ENCODE measurements at places on chromosomes 11 and 22. TPM values are rescaled to one million over a fixed set of nuclear protein-coding genes. Genes with fewer than 3 reads are reported as not detected.

GRCh38 chr22:27507111-27507611 is 294.4 kb downstream of the MN1 start:
- no peaks in the 10 kb centered on the region for H3K4me1 ChIP-seq
- DNase-seq, result no peak
- no peak overlapping the region for H3K4me3 ChIP-seq
- H3K27ac ChIP-seq, result no peak overlapping the region
- peaks cover 6% of the 10 kb centered on the region for H3K27me3 ChIP-seq

DNA sequence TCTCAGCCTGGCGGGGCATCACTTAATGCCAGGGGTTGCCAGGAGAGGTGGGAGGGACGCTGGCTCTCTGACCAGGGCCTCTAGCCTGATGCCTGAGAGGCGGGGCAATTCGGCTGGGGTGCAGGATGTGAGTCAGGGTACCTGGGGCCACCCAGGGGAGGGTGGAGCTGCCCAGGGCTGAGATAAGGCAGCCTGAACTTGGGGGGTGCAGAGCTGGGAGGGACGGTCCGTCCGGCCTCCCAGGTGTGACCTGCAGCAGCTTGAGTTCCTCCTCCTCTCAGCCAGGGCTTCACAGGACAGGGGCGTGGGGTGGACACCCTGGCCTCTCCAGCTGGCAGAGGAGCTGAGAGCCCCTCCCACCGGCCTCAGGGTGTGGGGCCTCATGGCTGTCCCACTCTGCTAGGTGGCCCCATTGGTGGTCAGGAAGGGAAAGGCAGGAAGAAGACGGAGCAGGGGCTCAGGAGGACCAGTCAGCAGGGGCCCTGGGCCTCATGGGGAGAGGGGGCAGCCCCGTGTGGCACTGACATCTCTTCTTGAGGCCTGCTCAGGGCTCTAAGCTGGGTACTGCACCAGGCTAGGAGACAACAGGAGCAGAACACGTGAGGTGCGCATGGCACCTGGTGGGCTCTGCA is 942 bp upstream of the RPS6KA4 start:
- H3K27ac ChIP-seq, result peak overlapping the region; percentile 56
- peaks cover 36% of the 10 kb centered on the region for H3K4me1 ChIP-seq
- H3K27me3 ChIP-seq, result no peaks in the 10 kb centered on the region

Gene PDE3B
- total RNA-seq, result 24.7 TPM

DNA sequence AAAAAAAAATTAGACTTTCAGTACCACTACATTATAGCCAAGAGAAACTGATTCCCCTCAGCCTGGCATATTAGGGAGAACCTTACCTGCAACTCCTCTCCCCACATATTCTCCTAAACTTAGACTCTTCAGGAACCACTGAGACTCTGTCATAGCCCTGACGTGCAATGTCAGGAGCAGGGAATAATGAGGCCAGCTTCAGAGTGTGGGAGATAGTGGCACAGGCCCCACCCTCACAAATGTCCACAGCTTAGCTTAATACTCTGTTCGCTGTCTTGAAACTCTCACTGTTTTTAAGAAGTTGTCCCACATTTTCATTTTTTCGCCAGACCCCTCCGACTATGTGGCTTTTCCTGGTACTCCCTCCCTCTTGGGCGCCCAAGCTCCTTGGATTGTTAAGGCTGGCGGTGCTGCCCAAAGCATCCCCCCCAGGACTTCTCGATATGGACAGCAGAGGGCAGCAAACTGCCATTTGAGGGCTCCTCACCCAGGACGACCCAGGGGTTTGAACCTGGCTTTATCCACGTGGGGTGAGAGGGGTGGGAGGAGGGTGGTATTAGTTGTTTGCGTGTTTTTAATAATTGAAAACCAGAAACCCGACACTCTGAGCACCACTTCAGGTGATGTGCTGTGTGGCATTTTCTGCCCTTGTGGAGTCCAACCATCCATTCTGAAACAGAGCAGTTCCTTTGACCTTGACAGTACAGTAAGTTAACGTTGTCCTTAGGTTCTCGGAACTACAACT is 45.2 kb upstream of the RASSF10 start:
- no peak overlapping the region for H3K27ac ChIP-seq
- no peaks in the 10 kb centered on the region for H3K36me3 ChIP-seq
- DNase-seq, result peak; percentile 78

DNA sequence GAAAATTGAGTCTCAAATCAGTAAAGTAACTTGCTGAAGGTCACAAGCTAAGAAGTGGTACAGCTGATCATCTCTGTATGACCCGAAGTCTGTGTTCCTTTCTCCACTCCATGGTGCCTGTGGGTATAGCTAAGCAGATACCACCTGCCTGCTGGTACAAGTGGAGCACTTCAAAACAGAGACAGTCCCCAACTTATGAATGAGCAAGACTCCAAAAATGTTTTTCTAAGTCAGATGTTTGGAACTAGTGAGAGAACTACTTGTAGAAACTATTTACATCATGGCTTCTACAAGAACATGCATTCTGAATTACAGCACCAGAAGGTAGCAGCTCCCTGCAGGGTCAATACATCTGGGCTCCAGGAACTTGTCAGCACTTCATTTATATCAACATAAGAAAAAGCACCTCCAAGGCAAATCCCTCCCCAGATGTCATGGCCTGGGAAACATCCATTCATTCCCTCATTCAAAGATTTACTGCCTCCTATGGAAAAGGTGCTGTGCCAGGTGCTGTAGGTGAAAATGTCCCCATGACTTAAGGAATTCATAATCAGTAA is 94.7 kb downstream of the SERGEF start:
- no peak for DNase-seq
- H3K4me3 ChIP-seq, result no peak overlapping the region
- peaks cover 6% of the 10 kb centered on the region for H3K4me1 ChIP-seq
- H3K36me3 ChIP-seq, result peaks cover 21% of the 10 kb centered on the region

GRCh38 chr11:27040302-27041115 is at the start of gene BBOX1:
Gene BBOX1, plus strand, starts transcription at chr11:27040815. Its CDS starts 14,616 bp downstream, at chr11:27055431.
- H3K4me1 ChIP-seq, result no peaks in the 10 kb centered on the region
- H3K27ac ChIP-seq, result no peak within 1 kb of the TSS
- H3K4me3 ChIP-seq, result no peak within 1 kb of the TSS
- DNase-seq, result no peak

Gene PATE4
- not detected for total RNA-seq

- no peak overlapping the region for H3K27ac ChIP-seq
- H3K27me3 ChIP-seq, result peaks cover 4% of the 10 kb centered on the region
- no peak for DNase-seq
- H3K4me3 ChIP-seq, result no peak overlapping the region
Measured at GRCh38 chr11:115580927-115581680, 76.9 kb upstream of the CADM1 start.

- H3K4me1 ChIP-seq, result no peaks in the 10 kb centered on the region
- no peak overlapping the region for H3K27ac ChIP-seq
- H3K4me3 ChIP-seq, result no peak overlapping the region
- no peak for DNase-seq
- H3K27me3 ChIP-seq, result peaks cover 2% of the 10 kb centered on the region
- H3K36me3 ChIP-seq, result no peaks in the 10 kb centered on the region
Measured at GRCh38 chr22:44577391-44578109, 79.5 kb upstream of the RTL6 start.

DNA sequence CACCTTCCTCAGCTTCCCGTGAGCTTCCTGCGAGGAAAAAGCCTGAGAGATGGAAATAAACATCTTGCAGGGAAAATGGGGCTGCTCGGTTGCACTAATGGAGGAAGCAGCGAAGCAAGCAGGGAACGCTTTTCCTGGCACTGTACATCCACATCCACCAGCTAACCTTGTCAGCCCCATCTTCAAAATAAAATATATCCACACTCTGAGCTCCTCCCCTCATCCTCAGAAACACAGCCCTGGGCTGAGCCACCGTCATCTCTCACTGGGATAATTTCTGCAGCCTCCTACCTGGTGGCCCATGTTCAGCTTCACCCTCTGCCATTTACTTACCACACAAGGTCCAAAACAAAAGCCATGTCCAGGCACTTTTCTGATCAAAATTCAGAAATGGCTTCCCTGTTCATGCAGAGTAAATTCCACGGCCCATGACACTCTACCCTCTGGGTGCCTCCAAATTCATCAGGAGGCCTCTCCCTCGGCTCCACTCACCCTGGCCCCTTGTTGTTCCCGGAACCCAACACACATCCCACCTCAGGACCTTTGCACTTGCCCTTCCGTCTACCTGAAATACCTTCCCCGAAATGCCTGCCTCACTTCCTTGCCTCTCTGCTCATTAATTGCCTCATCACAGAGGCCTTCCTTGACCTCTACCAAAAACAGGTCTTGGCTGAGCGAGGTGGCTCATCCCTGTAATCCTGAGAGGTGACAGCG is 13.0 kb downstream of the C11orf86 start:
- no peaks in the 10 kb centered on the region for H3K4me1 ChIP-seq
- no peaks in the 10 kb centered on the region for H3K36me3 ChIP-seq
- DNase-seq, result no peak
- H3K27ac ChIP-seq, result no peak overlapping the region
- H3K27me3 ChIP-seq, result peaks cover 5% of the 10 kb centered on the region

Gene VSIG10L2
- total RNA-seq, result not detected

DNA sequence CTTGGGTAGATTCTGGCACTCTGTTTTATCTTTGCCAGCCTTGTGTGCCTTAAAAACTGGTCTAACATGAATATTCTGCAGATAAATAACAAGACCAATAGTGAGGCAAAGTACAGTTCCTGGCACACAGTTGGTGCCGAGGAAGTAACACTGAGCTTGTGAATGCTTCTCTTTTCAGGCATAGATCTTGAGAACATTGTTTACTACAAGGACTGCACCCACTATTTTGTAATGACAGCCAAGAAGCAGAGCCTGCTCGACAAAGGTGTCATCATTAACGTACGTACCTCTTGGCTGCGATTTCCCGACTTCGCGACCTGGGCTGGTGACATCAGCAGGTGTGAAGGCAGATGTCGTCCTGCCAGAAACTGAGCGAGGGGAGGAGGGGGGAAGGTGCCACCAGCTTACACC is 105.7 kb downstream of the MICAL2 start:
- no peak overlapping the region for H3K27ac ChIP-seq
- H3K4me1 ChIP-seq, result peaks cover 26% of the 10 kb centered on the region
- DNase-seq, result no peak
- no peak overlapping the region for H3K4me3 ChIP-seq
- peaks cover 62% of the 10 kb centered on the region for H3K36me3 ChIP-seq
- H3K27me3 ChIP-seq, result no peaks in the 10 kb centered on the region

GRCh38 chr11:16127732-16128131 is 228.6 kb downstream of the SOX6 start:
- H3K36me3 ChIP-seq, result no peaks in the 10 kb centered on the region

- H3K4me1 ChIP-seq, result no peaks in the 10 kb centered on the region
- no peaks in the 10 kb centered on the region for H3K36me3 ChIP-seq
- H3K27ac ChIP-seq, result no peak overlapping the region
- no peak for DNase-seq
- no peak overlapping the region for H3K4me3 ChIP-seq
Measured at GRCh38 chr11:103920449-103920848, 116.0 kb upstream of the DDI1 start.

Gene PYGM
- total RNA-seq, result 0.87 TPM

- DNase-seq, result no peak
- H3K27me3 ChIP-seq, result peaks cover 18% of the 10 kb centered on the region
- no peaks in the 10 kb centered on the region for H3K36me3 ChIP-seq
- no peak overlapping the region for H3K4me3 ChIP-seq
Measured at GRCh38 chr11:10387206-10388083, 67.6 kb upstream of the AMPD3 start.

GRCh38 chr11:45171550-45171949 is 25.1 kb downstream of the PRDM11 start:
- no peak overlapping the region for H3K27ac ChIP-seq
- no peak overlapping the region for H3K4me3 ChIP-seq
- H3K4me1 ChIP-seq, result peaks cover 10% of the 10 kb centered on the region
- DNase-seq, result no peak

DNA sequence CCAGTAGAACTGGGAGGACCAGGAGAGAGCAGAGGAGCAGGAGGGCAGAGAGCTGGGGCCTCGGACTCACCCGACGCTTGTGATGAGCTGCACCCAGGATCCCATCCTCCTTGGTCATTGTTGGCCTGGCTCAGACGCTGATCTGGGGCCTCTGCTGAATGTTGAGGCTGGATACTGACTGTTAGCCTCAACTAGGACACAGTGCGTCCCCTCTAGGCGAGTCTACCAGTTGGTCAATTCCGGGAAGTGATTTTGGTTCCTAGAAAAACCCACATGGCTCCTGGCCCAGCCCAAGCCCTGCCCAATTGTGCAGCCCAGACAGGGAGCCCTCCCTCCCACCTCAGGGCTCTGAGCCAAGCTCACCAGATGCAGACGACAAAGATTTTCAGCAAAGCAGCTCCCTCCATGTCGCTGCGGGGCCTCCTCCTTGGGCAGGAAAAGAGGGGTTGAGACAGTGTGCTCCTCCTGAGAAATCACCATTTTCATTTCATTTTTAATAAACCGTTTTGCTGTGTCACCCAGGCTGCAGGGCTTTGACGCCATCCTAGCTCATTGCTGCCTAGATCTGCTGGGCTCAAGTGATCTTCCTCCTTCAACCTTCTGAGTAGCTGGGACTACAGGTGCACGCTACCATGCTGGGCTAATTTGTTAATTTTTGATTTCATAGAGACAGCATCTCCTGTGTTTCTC is at the start of gene APOL4:
TSS of gene APOL4 (minus strand) at position 180 of the 690 bp plus-strand sequence. CDS start at position 105, 75 bp downstream.
- peaks cover 3% of the 10 kb centered on the region for H3K27me3 ChIP-seq
- no peak within 1 kb of the TSS for H3K4me3 ChIP-seq
- no peak within 1 kb of the TSS for H3K27ac ChIP-seq

Gene CD248
- total RNA-seq, result 0.26 TPM

- no peaks in the 10 kb centered on the region for H3K27me3 ChIP-seq
- peak overlapping the region; percentile 98 for H3K27ac ChIP-seq
- peak overlapping the region; percentile 62 for H3K4me3 ChIP-seq
Measured at GRCh38 chr11:66081505-66081904, 11.4 kb downstream of the PACS1 start.

GRCh38 chr11:830295-831117 is 2.2 kb upstream of the CD151 start:
- H3K4me1 ChIP-seq, result peaks cover 41% of the 10 kb centered on the region
- peak; percentile 75 for DNase-seq
- no peak overlapping the region for H3K4me3 ChIP-seq
- H3K36me3 ChIP-seq, result no peaks in the 10 kb centered on the region

Gene OR6M1
- total RNA-seq, result not detected

DNA sequence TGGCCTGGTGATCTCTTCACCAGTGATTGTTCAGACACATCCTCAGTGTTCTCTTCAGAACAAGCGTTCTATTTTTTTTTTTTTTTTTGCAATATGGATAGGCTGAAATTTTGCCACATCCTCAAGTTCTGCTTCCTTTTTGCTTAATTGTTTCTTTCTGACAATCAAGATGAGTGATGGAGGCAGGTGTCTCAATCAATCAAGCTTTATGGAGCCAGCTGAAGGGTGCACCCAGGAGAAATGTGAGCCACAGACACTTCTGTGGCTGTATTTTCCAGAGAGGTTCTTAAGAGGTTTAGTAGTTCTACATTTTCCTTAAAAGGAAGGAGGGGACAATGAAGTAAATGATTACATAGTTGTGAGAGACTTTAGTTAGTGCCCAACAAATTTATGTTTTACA is 43.9 kb upstream of the ASPHD2 start:
- no peaks in the 10 kb centered on the region for H3K4me1 ChIP-seq
- peaks cover 32% of the 10 kb centered on the region for H3K27me3 ChIP-seq
- no peaks in the 10 kb centered on the region for H3K36me3 ChIP-seq
- no peak for DNase-seq
- H3K27ac ChIP-seq, result no peak overlapping the region
- H3K4me3 ChIP-seq, result no peak overlapping the region
